ENCODE measurements at places on chromosomes 5 and 9. TPM values are rescaled to one million over a fixed set of nuclear protein-coding genes. Genes with fewer than 3 reads are reported as not detected.

Gene FOXI1
- not detected for total RNA-seq

GRCh38 chr5:169164481-169164925, 136.4 kb downstream of the SLIT3 start:
- H3K4me3 ChIP-seq = no peak overlapping the region
- H3K27ac ChIP-seq = peak overlapping the region; percentile 34

Gene APBA1
- 4.6 TPM for total RNA-seq

Gene FAT2
- total RNA-seq = not detected

DNA sequence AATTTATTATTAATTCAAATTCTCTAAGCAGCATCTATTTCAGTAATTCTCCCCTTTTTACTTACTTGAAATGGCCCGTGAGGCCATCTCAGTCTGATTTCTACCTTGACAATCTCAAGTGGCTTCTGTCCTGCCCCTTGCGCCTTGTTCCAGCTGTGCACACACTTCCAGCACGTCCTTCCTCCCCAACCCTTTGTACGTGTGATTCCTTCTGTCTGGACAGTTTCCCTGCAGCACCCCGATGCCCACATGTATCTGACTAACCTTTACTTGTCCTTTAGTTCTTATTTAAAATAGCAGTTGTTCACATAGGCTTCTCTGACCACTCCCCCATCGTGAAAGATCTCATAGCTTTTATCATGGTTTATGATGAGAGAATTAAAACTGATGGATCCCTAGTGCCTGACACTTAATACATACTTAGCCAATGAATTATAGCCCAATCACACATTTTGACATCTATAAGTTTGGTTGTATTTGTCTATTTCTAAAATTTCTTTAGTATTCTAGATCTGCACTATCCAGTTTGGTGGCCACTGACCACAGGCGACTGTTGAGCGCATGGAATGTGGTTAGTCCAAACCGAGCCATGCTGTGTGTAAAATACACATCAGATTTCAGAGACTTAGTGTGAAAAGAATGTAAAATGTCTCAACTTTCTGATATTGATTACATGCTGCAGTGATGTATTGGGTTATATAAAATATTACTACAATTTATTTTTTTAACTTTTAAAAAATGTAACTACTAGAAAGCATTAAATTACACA, 14.3 kb downstream of the ZBTB34 start:
- no peak overlapping the region for H3K27ac ChIP-seq
- no peak for DNase-seq
- peaks cover 3% of the 10 kb centered on the region for H3K36me3 ChIP-seq
- H3K27me3 ChIP-seq = no peaks in the 10 kb centered on the region
- H3K4me1 ChIP-seq = no peaks in the 10 kb centered on the region
- no peak overlapping the region for H3K4me3 ChIP-seq

DNA sequence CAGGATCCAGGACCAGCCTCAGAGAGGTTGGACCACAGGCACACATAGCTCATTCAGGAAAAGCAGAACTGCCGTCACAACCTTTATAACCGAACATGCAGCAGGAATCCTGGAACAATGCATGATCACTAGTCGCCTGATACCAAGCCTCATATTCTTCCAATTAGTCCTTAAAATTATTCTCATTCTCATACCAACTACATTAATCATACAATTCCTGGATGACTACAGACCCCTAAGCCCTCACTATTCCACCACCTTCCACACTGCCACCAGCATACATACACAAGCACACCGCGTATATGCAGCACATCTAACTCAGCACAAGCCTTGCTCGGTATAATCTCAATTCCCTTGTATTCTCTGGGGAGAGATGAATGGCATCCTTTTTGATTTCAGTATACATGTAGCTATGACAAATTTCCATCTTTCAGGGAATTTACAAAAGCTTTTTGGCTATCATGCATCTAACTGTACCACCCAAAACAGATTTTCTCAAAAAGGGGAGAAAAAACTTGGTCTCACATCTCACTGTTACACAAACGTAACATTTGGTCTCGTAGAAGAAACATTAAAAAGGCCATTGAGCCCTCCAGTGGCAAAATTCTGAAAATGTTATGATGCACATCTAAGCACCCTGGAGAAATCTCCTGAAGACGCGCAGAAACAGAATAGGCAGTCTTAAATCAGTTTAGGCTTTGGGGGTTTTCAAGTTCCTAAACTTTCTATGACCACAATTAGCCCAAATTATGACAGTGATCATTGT, 46.2 kb downstream of the MCTP1 start:
- H3K36me3 ChIP-seq = no peaks in the 10 kb centered on the region
- no peaks in the 10 kb centered on the region for H3K4me1 ChIP-seq
- no peak for DNase-seq
- H3K27ac ChIP-seq = no peak overlapping the region

GRCh38 chr5:89613222-89613956, 730.4 kb upstream of the MEF2C start:
- no peak overlapping the region for H3K4me3 ChIP-seq
- no peaks in the 10 kb centered on the region for H3K27me3 ChIP-seq
- DNase-seq = no peak
- no peaks in the 10 kb centered on the region for H3K4me1 ChIP-seq

Gene SPINK7
- total RNA-seq = not detected

- no peak overlapping the region for H3K27ac ChIP-seq
- DNase-seq = no peak
- no peaks in the 10 kb centered on the region for H3K4me1 ChIP-seq
- H3K27me3 ChIP-seq = no peaks in the 10 kb centered on the region
- no peak overlapping the region for H3K4me3 ChIP-seq
- H3K36me3 ChIP-seq = no peaks in the 10 kb centered on the region
Observed at GRCh38 chr9:1495282-1496030, 445.3 kb downstream of the DMRT2 start.
